Suprapubic skin (tissue), 4 donors: ENCODE measurements at places on chromosomes 6 and 20.

GRCh38 chr20:32845786-32846185 lies 12.9 kb upstream of the EFCAB8 start:
- no peaks in the 10 kb centered on the region for H3K4me1 ChIP-seq
- no peak for DNase-seq
- no peak overlapping the region for H3K4me3 ChIP-seq
- H3K27ac ChIP-seq, result no peak overlapping the region

DNA sequence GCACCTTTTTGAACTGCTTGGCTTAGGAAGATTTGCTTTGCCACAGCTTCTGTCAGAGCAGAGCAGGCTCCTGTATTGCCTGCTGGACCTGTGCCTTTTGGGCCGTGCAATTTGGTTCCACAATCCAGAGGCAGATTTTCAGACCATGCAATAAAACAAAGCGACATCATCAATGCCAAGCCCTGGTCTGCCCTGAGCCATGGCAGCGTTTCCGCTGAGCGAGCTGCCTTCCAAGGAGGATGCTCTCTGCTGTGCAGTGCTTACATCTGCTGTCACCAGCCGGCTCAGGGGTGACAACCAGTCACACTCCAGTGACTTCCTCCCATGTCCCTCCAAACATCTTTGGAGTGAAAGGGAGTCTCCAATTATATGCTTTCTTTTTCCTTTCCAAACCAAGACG lies 282.2 kb downstream of the CDH26 start:
- no peak overlapping the region for H3K27ac ChIP-seq
- peaks cover 27% of the 10 kb centered on the region for H3K27me3 ChIP-seq
- no peaks in the 10 kb centered on the region for H3K36me3 ChIP-seq
- H3K4me3 ChIP-seq, result no peak overlapping the region

GRCh38 chr6:28171271-28171670 lies 29.6 kb downstream of the ZKSCAN8 start:
- H3K27ac ChIP-seq, result no peak overlapping the region
- no peak for DNase-seq
- no peaks in the 10 kb centered on the region for H3K36me3 ChIP-seq
- H3K4me3 ChIP-seq, result no peak overlapping the region
- H3K4me1 ChIP-seq, result no peaks in the 10 kb centered on the region

DNA sequence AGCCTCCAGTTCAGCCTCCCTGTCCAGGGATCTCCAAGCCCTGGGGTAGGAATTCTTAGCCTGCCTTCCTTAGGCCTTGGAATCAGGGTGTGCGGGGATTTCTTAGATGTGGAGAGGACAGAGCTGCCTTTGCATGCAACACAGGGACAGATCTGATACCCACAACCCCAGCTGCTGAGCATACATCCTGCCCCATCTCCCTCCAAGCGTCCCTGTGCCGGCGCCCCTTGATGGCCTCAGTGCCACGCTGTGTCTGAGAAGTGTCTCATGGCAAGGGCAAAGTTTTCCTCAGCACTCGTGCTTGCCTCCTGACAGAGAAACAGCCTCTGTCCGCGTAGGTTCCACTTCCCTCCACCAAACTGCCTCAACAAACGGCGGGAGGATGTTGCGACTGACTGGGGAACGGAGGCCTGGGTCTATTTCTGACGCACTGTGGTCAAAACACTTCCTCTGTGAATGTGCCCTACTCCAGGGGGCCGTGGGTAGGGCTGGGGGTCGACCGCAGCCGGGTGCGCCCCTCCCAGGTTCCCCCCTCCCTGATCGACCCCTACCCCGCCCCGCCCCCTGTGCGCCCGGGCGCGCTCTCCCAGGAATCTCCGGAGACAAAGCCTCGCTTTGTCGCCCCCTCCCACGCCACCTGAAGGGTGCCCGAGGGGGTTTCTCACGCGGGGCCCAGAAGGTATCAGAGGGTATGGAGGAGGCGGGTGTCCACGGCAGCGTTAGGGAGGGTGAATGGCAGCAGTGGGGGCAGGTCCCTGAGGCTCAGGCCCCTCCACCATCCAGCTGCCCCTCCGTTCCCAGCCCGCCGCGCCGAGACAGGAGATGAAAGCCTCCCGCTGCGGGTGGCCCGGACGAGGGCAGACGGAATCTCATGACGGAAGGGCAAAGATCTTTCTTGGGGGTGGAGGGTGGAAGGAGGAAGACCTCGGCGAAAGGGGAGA lies 806 bp downstream of the MICAL1 start:
- peaks cover 49% of the 10 kb centered on the region for H3K4me1 ChIP-seq
- peak overlapping the region; percentile 70 for H3K27ac ChIP-seq
- no peaks in the 10 kb centered on the region for H3K27me3 ChIP-seq
- DNase-seq, result peak; percentile 84
- peak overlapping the region; percentile 56 for H3K4me3 ChIP-seq

DNA sequence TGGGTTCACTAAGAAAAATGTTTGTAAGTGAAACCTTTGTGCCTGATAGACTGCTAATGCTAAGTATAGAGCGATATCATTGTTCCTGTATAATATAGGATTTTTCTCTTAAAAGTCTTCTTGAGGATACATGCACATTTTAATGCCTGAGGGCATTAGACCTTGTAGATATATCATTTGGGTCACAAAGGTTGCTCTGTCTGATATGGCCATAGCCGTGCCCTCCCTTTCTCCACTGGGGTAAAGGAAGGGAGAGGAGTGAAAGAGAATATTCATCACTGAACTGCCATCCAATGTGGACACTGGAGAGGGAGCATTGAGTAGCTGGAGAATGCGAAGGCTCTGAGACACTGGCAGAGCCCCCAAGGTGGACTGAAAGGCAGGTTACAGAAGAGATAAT lies 442.2 kb upstream of the SPTLC3 start:
- no peaks in the 10 kb centered on the region for H3K4me1 ChIP-seq
- no peak for DNase-seq
- H3K4me3 ChIP-seq, result no peak overlapping the region
- no peaks in the 10 kb centered on the region for H3K36me3 ChIP-seq

DNA sequence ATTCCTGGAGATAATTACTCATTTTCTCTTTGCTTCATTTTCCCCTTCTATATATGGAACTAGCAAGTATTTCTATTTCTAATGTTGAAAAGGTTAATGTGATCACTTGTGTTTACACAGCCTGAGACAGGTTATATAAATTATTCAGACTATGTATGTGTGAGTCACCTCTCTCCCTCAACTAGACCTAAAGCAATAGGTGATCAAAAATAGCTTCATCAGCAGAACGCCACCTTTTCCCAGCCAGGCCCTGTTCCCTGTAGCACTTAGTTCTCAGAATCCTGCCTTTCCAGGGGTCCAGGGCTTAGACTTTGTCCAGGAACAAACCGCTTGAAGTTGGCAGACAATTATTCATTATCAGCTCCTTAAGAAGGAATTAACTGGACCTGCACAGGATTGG lies 125.3 kb upstream of the EXOC2 start:
- H3K4me3 ChIP-seq, result no peak overlapping the region
- peaks cover 5% of the 10 kb centered on the region for H3K4me1 ChIP-seq
- H3K27me3 ChIP-seq, result no peaks in the 10 kb centered on the region
- no peaks in the 10 kb centered on the region for H3K36me3 ChIP-seq
- no peak overlapping the region for H3K27ac ChIP-seq

- no peaks in the 10 kb centered on the region for H3K4me1 ChIP-seq
- no peak overlapping the region for H3K27ac ChIP-seq
- no peak overlapping the region for H3K4me3 ChIP-seq
- H3K36me3 ChIP-seq, result no peaks in the 10 kb centered on the region
- H3K27me3 ChIP-seq, result no peaks in the 10 kb centered on the region
Observed at GRCh38 chr6:90860822-90861601, 274.1 kb upstream of the MAP3K7 start.

GRCh38 chr6:3268680-3269079 lies 9.9 kb downstream of the PSMG4 start:
- no peak for DNase-seq
- no peaks in the 10 kb centered on the region for H3K27me3 ChIP-seq
- H3K36me3 ChIP-seq, result peaks cover 65% of the 10 kb centered on the region
- no peak overlapping the region for H3K27ac ChIP-seq
- peaks cover 7% of the 10 kb centered on the region for H3K4me1 ChIP-seq

GRCh38 chr6:2807342-2808090 lies 34.1 kb downstream of the SERPINB1 start:
- no peak overlapping the region for H3K4me3 ChIP-seq
- H3K4me1 ChIP-seq, result peaks cover 30% of the 10 kb centered on the region
- no peak overlapping the region for H3K27ac ChIP-seq

- no peaks in the 10 kb centered on the region for H3K27me3 ChIP-seq
- no peak overlapping the region for H3K27ac ChIP-seq
- no peak overlapping the region for H3K4me3 ChIP-seq
- no peak for DNase-seq
- H3K4me1 ChIP-seq, result no peaks in the 10 kb centered on the region
Observed at GRCh38 chr6:4953440-4953839, 50.4 kb downstream of the RPP40 start.

- no peaks in the 10 kb centered on the region for H3K27me3 ChIP-seq
- no peak for DNase-seq
- H3K4me1 ChIP-seq, result peaks cover 21% of the 10 kb centered on the region
- no peaks in the 10 kb centered on the region for H3K36me3 ChIP-seq
- H3K4me3 ChIP-seq, result no peak overlapping the region
- H3K27ac ChIP-seq, result no peak overlapping the region
Observed at GRCh38 chr6:142695016-142695415, 250.0 kb downstream of the HIVEP2 start.

GRCh38 chr20:7637184-7637583 lies 303.1 kb downstream of the HAO1 start:
- no peak overlapping the region for H3K27ac ChIP-seq
- H3K4me3 ChIP-seq, result no peak overlapping the region
- H3K4me1 ChIP-seq, result no peaks in the 10 kb centered on the region
- H3K27me3 ChIP-seq, result no peaks in the 10 kb centered on the region
